GM23338 (cell line): ENCODE measurements at places on chromosomes 4 and X. TPM values are rescaled to one million over a fixed set of nuclear protein-coding genes. Genes with fewer than 3 reads are reported as not detected.
A peak's percentile ranks its signal among the peaks of the same experiment; 100 is the strongest.

DNA sequence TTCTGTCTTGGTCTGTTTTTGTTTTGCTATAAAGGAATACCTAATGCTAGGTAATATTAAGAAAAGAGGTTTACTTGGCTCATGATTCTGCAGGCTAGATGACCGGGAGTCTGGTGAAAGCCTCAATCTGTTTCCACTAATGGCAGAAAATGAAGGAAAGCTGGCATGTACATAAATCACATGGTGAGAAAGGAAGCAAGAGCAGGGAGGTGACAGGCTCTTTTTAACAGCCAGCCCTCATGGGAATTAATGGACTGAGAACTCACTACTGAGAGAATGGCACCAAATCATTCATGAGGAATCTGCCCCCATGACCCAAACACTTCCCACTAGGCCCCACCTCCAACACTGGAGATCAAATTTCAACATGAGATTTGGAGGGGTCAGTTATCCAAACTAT, 27.6 kb downstream of the SATL1 start:
- no peak for DNase-seq
- H3K27me3 ChIP-seq: no peaks in the 10 kb centered on the region
- no peak overlapping the region for H3K4me3 ChIP-seq
- H3K27ac ChIP-seq: no peak overlapping the region

GRCh38 chrX:75096331-75096730, 59.8 kb downstream of the ABCB7 start:
- no peak for DNase-seq
- H3K27me3 ChIP-seq: no peaks in the 10 kb centered on the region
- no peaks in the 10 kb centered on the region for H3K4me1 ChIP-seq
- H3K27ac ChIP-seq: no peak overlapping the region
- H3K4me3 ChIP-seq: no peak overlapping the region
- H3K36me3 ChIP-seq: no peaks in the 10 kb centered on the region

- DNase-seq: peak; percentile 10
- no peaks in the 10 kb centered on the region for H3K36me3 ChIP-seq
- no peak overlapping the region for H3K27ac ChIP-seq
- H3K27me3 ChIP-seq: no peaks in the 10 kb centered on the region
- no peak overlapping the region for H3K4me3 ChIP-seq
- H3K4me1 ChIP-seq: no peaks in the 10 kb centered on the region
These were observed 942.3 kb upstream of the SLIT2 start for GRCh38 chr4:19309378-19309777.

The F9 gene
- not detected in 2 replicates for total RNA-seq
